ENCODE measurements at places on chromosomes 7 and 10.

DNA sequence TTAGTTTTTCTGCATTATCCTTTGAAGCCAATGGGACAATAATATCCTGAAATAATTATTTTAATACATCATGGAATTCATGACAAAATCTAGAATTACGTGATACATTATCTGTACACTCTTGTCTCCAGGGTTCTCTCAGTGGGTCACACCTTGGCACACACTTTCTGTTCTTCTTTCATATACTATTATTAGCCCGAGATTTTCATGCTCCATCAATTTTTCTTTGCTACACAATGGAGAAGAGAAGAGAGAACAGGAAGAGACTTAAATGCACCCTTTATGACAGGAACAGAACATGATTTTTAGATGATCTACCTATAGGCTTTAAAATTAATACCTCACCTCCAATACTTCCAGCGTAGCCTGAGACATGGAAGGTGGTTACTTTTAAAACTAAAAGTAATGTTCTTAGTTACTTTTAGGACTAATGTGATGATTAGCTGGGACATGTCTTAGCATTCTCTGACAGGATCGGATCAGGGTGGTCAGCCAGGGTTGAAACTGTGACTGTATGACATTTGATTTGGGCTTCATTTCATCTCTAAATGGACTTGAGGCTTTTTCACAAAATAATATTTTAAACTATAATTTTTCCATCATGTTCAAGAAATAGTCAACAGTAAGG, 148.2 kb upstream of the WNT16 start:
- no peak for DNase-seq

DNA sequence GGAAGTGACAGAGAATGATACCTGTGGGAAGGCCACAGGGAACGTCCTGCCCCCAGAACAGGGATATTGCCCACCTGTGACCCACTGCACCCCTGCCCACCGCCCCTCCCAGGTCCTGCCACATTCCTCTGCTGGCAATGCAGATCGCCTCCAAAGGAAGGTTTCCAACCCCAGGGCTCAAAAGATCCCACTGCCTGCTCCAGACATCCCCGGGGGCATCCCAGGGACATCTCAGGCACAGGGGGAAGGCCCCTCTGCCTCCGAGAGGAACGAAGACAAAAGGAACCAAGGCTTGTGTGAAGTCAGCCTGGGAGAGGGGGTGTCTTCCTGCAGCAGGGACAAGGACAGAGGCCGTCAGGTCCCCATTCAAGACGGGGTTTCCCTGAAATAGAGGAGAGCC, 28.5 kb downstream of the NUDT1 start:
- no peak for DNase-seq

GRCh38 chr7:111605246-111605645, 43.0 kb upstream of the IMMP2L start:
- DNase-seq, result no peak

GRCh38 chr7:106110238-106110560, 1.9 kb downstream of the SYPL1 start:
- no peak for DNase-seq

GRCh38 chr7:120504386-120504785, 231.4 kb downstream of the KCND2 start:
- no peak for DNase-seq

DNA sequence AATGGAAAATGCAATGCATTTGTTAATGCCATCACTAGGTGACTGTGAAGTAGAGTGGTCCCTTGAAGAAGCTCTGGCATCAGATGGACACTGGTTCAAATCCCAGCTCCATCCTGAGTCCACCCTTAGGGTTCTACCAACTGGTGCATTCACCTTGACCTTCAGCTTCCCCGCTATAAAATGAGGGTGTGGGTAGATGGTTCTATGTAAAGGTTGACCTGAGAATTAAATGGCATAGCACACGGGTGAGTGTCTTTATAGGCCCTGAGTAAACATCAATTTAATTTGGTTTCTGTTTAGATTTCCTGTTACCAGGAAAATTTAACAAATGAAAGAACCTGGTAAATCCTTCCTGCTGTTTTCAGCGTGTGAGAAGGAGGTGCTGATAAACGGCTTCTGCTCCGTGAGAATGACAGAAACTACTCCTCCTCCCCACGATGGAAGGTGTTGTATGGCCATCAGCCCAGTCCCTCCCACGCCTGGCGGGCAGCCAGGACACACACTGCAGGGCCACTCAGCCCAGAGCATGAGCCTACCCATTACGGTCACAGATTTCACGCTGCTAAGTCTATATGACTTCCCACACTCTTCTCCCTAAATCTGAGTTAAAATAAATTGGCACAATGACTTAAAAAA, 210.1 kb downstream of the TNS3 start:
- DNase-seq, result no peak

DNA sequence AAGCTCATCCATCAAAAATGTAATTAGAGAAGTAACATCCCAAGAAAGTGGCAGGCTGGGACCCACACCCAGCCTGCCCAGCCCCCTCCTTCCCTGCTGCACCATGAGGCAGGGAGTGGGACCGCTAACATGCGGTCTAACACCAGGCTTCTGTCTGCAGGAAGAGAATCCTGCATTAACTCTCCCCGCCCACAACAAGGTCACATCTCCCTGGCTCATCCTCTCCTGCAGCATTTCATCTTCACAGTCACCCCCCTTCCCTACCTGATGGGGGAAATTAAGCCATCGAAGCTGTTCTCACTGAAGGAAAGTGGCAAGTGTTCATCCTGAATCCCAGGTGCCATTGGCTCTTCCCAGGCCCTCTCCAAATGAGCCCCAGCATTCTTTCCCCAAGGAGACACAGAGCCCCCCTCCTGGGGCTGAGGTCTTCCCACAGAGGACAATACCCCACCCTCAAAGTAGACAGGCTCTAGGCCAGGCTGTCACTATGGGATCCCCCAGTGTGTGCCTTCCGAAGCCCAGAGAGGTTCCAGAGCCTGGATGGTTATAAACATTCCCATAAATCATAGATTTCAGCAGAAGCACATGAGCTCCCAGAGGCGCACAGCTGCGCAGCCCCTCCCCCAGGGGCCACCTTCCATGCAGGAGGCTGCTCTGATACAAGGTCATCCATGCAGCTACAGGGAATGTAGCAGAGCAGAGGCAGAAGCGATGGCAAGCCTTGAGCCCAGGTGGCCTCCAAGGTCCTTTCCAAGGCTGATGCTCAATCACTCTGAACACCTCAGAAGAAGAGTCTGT, 148.0 kb downstream of the OAT start:
- DNase-seq, result no peak

- DNase-seq, result no peak
Measured at GRCh38 chr7:82438521-82438920, 5.1 kb downstream of the CACNA2D1 start.

GRCh38 chr10:118629211-118629610, 33.8 kb upstream of the PRLHR start:
- DNase-seq, result no peak

GRCh38 chr10:52771534-52772445, 794 bp downstream of the MBL2 start:
- no peak for DNase-seq

- DNase-seq, result no peak
Measured at GRCh38 chr7:77674878-77675277, 21.4 kb upstream of the RSBN1L start.

GRCh38 chr7:153939654-153940053, 112.5 kb upstream of the DPP6 start:
- DNase-seq, result no peak

DNA sequence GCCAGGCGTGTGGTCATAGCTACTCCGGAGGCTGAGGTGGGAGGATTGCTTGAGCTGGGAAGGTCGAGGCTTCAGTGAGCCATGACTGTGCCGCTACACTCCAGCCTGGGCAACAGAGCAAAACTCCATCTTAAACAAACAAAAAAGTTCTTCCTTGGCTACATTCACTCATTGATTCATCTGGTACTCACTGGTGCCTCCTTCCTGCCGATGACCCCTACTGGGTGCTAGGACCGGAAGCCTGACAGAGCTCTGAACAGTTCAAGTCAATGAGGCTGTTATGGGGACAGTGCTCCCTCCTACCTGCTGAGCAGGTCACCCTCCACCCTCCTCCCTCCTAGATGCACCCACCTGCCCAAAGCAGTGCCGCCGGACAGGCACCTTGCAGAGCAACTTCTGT, 4.9 kb downstream of the PCOLCE start:
- no peak for DNase-seq

DNA sequence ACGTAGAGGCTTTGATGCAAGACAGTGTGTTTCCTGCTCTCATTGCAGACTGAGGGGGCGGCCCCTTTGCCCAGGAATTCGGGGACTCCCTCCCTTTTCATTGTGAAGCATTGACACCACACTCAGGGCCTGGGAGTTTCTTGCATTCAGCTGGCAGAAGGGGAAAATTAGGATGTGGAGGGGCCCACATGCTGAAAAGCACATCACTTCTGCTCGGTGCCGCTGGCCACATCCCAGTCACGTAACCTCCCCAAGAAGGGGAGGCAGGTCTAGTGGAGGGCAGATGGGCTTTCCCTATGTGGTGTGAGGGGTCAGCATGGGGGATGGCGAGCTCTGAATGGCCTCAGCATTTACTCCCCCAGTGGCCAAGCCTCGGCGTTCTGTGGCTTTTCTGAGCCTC, 47.9 kb downstream of the ADCY1 start:
- no peak for DNase-seq

GRCh38 chr10:103557455-103557854, 64.0 kb downstream of the NEURL1 start:
- no peak for DNase-seq

- no peak for DNase-seq
Measured at GRCh38 chr7:100127866-100128636, 1.3 kb downstream of the MBLAC1 start.

GRCh38 chr7:4667776-4668509, 14.2 kb upstream of the FOXK1 start:
- DNase-seq, result no peak

DNA sequence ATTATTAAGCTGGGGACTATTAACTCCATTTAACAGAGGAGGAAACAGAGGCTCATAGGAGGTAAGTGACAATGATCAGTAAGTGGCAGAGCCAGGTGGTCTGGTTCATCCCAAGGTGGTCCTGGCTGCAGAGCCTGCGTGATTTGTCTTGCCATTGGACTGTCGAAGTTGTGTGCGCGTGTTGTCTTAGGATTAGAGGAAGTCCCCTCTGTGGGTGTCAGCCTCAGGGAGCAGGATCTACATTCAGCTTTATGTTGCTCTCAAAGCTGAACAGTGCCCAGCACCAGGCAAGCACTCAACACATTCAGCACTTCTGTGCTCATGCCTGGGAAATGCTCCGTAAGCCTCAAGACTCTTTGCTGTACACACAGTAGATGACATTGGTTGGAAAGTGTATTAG, 139.5 kb downstream of the HERPUD2 start:
- DNase-seq, result no peak

All from stimulated activated CD8-positive, alpha-beta memory T cell treated with anti-CD3 and anti-CD28 coated beads, Interleukin-7, amount 100 ng/mL, for 4 hours (primary cell).